ENCODE measurements at places on chromosomes 7 and 10. TPM values are rescaled to one million over a fixed set of nuclear protein-coding genes. Genes with fewer than 3 reads are reported as not detected.
A peak's percentile ranks its signal among the peaks of the same experiment; 100 is the strongest.

DNA sequence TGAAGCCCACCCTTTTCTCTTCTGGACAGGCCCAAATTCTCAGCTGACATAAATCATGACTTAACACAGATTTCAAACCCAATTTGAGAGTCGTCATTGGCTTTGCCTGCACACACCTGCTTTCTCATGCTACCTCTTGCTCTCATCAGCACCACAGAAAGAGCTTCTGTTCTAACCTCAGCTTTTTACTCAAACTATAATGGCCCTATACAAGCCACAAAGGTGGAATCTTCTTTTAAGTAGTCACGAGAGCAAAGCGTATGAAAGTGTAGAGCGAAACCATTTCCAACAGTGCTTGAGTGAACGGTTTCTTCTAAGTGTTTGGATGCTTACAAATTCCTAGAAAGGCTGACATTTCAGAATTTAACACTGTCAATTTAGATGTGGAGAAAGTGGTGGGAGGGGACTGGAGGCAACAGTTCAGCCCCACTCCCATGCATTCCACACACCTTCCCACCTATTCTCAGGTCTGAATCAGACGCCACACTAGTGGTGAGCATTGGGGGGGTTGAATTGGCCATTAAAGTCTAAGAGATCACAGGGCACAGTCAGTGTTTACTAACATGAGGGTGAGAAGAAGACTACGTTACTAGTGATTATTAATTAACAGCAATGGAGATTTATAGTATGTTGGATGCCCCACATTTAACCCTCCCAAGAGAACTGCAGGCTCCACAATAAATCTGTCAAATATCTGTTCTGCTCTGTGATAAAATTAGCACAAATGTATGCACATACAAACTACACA lies 114.0 kb downstream of the PRKCQ start:
- no peaks in the 10 kb centered on the region for H3K27me3 ChIP-seq
- no peak overlapping the region for H3K27ac ChIP-seq
- no peaks in the 10 kb centered on the region for H3K36me3 ChIP-seq
- no peak overlapping the region for H3K4me3 ChIP-seq
- H3K4me1 ChIP-seq = no peaks in the 10 kb centered on the region

- no peaks in the 10 kb centered on the region for H3K27me3 ChIP-seq
- H3K27ac ChIP-seq = no peak overlapping the region
- DNase-seq = no peak
- H3K4me3 ChIP-seq = no peak overlapping the region
Observed at GRCh38 chr10:59623133-59624121, 86.2 kb downstream of the SLC16A9 start.

DNA sequence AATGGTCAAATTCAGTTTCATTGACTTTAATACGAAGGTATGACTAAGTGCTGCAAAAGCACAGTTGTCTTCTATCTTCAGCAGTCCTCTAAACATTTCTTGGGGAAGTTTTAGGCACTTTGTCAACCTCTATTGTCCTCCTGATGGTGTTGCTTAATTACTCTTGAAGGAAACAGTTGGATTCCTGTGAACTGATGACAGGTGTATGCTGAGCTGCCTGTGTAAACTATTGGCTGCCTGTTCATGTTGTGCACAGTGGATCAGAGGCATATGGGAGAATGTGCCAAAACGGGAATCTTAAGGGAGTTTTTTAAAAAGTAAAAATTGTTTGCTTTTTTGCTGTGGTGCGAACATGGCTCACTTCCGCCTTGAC lies 221.0 kb downstream of the AUTS2 start:
- no peaks in the 10 kb centered on the region for H3K27me3 ChIP-seq
- H3K4me1 ChIP-seq = no peaks in the 10 kb centered on the region
- H3K36me3 ChIP-seq = no peaks in the 10 kb centered on the region
- no peak overlapping the region for H3K27ac ChIP-seq
- no peak overlapping the region for H3K4me3 ChIP-seq

- no peaks in the 10 kb centered on the region for H3K27me3 ChIP-seq
- H3K4me3 ChIP-seq = no peak overlapping the region
- H3K4me1 ChIP-seq = no peaks in the 10 kb centered on the region
Observed at GRCh38 chr7:139043823-139044812, 8.3 kb upstream of the ZC3HAV1L start.

DNA sequence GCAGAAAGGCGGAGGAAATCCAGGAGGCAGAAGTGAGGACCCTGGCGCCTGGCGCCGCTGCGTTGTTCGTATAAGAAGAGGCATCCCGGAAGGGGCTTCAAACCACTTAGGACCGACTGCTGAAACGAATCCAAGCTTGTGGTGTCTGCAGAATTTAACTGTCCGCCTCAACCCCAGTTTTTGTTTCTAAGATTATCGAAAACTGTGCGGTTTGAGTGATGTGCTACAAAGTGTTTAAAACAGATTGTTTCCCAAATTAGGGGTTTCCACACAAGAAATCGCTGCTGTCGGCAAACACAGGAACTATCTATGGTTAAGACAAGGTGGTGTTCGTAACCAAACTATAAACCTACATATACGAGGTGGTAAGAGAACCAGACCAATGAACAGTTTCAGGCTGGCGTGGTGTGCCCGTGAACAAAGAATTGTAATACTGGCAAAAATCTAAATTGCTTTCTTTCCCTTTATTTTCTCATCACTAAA lies 835 bp upstream of the DGKI start:
- H3K4me1 ChIP-seq = no peaks in the 10 kb centered on the region
- H3K4me3 ChIP-seq = no peak overlapping the region
- no peak for DNase-seq
- no peaks in the 10 kb centered on the region for H3K36me3 ChIP-seq
- no peak overlapping the region for H3K27ac ChIP-seq
- no peaks in the 10 kb centered on the region for H3K27me3 ChIP-seq

DNA sequence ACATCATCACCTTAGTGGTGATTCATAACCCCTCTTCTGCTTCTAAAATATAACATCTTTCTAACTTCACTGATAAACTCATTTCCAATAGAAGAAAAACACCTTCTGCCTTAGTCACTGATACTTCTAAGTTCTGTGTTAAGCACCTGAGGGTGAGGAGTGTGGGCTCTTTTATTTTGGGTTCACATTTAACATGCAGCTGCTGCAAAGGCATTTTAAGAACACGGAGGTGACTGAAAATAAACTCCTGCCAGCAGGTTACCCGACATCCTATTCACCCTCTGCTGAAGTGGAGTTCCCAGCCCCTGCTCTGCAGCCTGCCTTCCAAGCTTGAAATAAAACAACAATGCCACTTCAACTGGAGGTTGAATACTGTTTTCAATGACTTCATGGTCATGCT lies 202.9 kb upstream of the PLXNA4 start:
- H3K27me3 ChIP-seq = no peaks in the 10 kb centered on the region
- no peak overlapping the region for H3K4me3 ChIP-seq
- no peak for DNase-seq
- no peak overlapping the region for H3K27ac ChIP-seq

- no peak overlapping the region for H3K4me3 ChIP-seq
- peak; percentile 33 for DNase-seq
- peaks cover 32% of the 10 kb centered on the region for H3K4me1 ChIP-seq
- H3K27ac ChIP-seq = peak overlapping the region; percentile 47
- H3K27me3 ChIP-seq = no peaks in the 10 kb centered on the region
Observed at GRCh38 chr10:92241158-92241500, 49.7 kb downstream of the CPEB3 start.

- H3K4me1 ChIP-seq = no peaks in the 10 kb centered on the region
- no peak overlapping the region for H3K4me3 ChIP-seq
- DNase-seq = no peak
Observed at GRCh38 chr7:34846976-34847375, 189.0 kb downstream of the NPSR1 start.

Gene CPN1
- total RNA-seq = 0.17 TPM

DNA sequence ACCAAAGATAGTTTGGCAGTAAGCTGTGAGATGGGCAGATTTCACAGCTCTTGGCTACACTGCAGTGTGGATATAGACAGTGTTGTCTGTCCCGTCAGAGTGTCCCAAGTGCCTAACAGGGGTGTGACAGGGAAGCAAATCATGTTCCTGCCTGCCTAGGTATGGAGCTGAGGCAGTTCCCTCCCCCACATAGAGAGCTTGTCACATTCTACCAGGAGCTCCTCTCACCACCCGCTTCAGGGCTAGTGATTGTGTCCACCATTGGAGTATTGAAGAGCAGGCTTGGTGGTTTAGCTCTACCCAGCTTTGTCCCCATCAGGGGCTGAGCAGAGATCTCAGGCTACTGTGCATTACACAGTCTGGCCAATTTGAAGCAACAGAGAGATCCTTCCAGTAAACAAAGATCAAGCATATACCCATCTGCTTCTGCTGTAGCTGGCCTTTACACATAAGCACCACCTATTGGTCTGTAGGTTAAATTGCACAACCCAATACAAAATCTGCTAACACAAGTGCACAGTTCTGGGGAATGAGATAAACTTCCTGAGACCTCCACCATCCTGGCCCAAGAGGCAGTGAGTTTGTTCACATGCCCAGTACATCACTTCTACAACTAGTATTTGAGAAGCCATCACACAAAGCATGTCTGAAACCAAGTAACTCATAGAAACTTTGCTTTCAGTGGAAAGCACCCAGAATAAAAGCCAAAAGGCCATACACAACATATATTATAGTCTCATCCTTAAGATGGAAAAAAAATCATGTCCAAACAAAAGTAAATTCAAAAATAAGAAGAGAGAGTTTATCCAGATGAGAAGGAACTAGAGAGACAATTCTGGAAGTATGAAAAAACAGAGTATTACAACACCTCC lies 67.3 kb downstream of the GLCCI1 start:
- H3K27me3 ChIP-seq = no peaks in the 10 kb centered on the region
- no peak overlapping the region for H3K4me3 ChIP-seq
- no peak overlapping the region for H3K27ac ChIP-seq
- no peak for DNase-seq

- no peaks in the 10 kb centered on the region for H3K4me1 ChIP-seq
- no peaks in the 10 kb centered on the region for H3K36me3 ChIP-seq
- H3K4me3 ChIP-seq = no peak overlapping the region
- H3K27ac ChIP-seq = no peak overlapping the region
- H3K27me3 ChIP-seq = no peaks in the 10 kb centered on the region
- DNase-seq = peak; percentile 60
Observed at GRCh38 chr7:43260980-43261878, 148.8 kb downstream of the HECW1 start.

DNA sequence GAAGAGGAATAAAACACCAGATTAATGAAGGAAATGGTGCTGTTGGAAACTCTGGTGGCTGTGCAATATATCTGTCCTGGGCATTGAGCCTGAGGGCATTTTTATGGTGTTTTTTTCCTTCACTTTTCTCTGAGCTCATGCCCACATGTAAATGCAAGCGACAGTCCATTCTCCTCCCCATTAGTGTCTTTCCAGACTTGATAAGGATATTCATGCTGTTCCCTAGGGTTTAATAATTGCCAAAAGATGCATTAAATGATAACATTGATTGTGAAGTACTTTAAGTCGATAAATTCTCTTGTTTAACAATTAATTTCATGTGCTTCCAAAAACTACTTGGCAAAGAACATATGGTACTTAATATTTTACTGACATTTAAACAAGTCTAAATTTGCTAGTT lies 384.7 kb downstream of the MDFIC start:
- no peak overlapping the region for H3K27ac ChIP-seq
- H3K4me3 ChIP-seq = no peak overlapping the region
- H3K4me1 ChIP-seq = no peaks in the 10 kb centered on the region
- no peaks in the 10 kb centered on the region for H3K36me3 ChIP-seq
- no peak for DNase-seq

Gene SLC16A9
- total RNA-seq = 0.32 TPM

All from pancreas (tissue), 10 donors.